Kidney glomerular epithelial cell (primary cell): ENCODE measurements at places on chromosomes 2 and 18.

DNA sequence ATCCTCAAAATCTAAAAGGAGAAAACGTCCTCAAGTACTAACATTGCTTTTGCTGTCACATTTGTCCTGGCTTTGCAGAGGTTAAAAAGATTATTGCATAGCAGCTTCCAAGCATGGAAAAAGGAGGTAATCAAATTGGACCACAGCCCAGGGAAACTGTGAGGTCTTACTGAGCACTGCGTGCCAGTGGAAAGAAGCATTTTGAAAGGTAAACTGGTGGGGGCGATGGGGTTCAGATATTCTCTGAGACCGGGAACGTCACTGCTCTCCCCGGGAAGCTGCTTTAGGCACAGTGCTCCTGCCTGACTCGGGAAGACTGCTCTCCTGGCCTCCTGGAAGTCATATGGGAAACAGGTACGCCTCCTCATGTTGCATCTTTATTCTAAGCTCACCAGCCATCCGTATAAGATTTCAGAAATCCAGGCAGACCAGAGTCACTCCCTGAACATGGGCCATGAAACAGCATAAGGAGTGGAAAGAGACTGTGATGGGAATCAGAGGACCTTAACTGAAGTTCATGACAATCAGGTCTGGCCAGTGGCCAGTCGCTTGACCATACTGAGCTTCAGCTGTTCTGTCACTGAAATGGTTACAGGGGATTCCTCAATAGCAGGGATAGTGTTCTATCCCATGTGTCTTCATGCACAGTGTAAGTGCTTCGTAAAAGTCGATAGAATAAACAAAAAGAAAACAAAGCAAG, 284.1 kb downstream of the TRIB2 start:
- no peak for DNase-seq

DNA sequence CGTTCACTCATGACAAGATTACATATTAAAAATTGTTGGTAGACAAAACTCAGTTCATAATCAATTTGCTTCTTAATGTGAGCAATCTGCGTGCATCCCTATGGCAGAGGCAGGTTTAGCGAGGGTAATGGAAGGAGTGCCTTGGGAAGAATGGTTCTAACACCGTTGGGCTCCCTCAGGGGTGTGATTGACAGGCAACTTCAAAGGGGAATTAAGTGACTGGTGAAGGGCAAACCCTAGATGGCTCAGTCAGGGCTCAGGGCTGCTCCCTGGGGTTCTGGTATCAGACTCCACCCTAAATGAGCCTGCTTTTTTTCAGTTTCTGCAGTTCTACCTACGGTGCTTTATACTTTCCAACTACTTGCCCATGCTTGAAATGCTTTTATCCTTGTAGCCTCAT, 419.5 kb upstream of the CELF4 start:
- DNase-seq = no peak

- DNase-seq = no peak
Measured at GRCh38 chr2:196266351-196266750, 95.0 kb upstream of the STK17B start.

DNA sequence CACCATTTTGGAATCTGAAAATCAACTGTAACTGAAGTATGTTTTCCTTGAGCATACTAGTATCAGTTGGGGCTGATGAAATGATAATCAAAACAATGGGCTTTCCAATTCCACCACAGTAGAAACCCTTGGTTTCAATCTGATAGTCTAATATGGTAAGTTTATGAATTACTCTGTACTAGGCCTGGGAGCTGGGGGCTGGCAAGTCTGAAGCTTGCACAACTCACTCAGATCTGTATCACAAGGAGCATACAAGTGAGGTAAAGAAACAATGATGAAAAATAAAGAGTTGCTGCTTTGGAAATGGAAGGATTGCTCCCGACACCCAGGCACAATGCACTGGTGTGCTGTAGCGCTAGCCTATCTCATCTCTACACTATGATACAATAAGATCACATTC, 19.4 kb downstream of the ZEB2 start:
- no peak for DNase-seq

DNA sequence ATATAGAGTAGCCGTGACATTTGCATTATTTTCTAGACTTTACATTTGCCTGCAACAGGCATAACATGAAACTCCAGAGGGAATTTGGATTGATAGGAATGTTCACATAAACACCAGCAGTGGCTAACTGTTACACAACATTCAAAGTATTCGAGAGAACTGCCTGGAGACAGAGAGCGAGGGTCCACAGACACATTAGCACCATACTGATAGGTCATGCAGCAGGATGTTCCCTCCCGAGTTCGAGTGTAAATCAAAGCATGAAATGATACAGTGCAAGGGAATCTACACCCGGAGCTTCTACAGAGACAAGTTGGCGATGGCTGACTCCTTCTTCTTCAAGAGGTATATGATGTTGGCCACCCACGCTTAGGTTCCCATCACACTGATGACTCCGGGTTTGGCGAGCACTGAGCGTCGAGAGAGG, 89.5 kb downstream of the COL6A3 start:
- no peak for DNase-seq

- peak; percentile 52 for DNase-seq
Measured at GRCh38 chr2:17620280-17620679, 79.8 kb downstream of the VSNL1 start.

- peak; percentile 12 for DNase-seq
Measured at GRCh38 chr2:79638410-79638809, 125.6 kb downstream of the CTNNA2 start.

GRCh38 chr2:85853499-85854165, 35.2 kb downstream of the ST3GAL5 start:
- no peak for DNase-seq

DNA sequence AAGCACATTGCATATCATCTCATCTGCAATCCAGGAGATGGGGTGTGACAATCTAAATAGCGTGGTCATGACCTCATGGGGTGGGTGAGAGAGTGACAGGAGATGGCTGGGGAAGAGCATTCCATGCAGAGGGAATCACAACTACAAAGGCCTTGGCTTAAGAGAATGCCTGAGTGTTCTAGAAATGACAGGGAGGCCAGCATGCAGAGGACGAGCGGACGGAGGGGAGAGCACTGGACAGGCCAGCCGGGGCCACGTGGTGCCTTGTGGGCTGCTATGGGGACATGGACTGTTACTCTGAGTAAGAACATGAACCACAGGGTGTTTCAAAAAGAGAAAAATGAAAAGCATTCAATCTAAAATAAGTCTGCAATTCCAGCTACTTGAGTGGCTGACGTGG, 117.9 kb upstream of the ODC1 start:
- DNase-seq = no peak

- no peak for DNase-seq
Measured at GRCh38 chr2:141048951-141049350, 1081.9 kb downstream of the LRP1B start.

DNA sequence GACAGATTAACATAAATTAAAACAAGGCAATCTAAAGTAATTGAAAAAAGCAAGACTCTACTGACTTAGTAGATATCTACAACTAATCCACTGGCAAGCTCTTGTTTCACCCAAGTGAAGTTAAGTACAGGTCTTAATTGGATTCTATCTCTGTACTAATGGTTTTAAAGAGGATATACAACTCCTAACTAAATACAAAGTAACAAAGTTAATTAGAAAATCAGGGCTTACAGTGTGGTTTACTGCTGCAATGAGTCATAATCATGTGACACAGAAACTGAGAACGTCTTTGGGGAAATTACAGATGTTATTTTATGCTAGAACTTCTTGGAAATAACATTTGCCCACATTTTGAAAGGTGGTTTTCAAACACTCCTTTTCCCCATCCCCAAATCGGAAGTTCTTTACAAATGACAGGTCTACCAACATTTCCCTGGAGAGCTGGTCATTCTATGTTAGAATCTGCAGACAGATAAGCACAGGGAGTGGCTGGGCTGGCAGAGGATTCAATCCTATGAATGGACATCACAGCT, 245.3 kb downstream of the STK39 start:
- DNase-seq = peak; percentile 9

DNA sequence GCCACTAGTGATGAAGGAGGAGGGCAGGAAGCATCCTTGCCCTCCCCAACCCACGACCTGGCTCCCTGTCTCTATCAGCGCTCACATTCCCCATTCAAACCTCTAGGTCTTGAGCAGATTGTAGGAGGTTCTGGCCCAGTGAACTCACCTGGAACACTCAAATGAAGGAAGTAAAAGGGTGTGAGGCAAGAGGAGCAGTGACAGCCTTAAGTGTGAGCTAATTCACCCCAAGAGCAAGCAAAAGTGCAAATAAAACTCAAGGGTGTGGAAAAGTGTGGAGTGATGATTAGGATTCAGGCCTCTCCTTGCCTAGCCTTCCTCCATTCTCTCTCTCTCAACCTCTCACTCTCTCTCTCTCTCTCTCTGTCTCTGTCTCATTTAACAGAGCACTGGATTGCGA, 41.0 kb downstream of the CYBRD1 start:
- no peak for DNase-seq

DNA sequence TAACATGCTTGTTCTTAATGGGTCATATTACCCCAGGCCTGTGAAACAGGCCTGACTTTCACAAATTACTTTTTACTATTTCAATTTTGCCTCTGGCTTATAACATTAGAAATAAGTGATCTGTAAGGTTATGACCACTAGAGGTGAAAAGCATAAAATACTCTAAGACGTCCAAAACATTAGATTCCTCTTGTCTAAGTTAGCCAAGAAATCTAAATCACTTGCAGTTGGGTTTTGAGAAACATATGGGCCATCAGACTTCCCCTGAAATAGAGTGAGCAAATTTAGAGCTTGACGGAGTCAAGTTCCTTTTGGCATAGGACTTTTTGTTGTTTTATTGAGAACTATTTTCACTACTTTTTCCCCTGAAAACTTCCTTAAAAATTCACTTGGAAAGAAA, 32.7 kb upstream of the RIT2 start:
- DNase-seq = no peak

- no peak for DNase-seq
Measured at GRCh38 chr18:74276609-74277008, 15.2 kb downstream of the CYB5A start.

DNA sequence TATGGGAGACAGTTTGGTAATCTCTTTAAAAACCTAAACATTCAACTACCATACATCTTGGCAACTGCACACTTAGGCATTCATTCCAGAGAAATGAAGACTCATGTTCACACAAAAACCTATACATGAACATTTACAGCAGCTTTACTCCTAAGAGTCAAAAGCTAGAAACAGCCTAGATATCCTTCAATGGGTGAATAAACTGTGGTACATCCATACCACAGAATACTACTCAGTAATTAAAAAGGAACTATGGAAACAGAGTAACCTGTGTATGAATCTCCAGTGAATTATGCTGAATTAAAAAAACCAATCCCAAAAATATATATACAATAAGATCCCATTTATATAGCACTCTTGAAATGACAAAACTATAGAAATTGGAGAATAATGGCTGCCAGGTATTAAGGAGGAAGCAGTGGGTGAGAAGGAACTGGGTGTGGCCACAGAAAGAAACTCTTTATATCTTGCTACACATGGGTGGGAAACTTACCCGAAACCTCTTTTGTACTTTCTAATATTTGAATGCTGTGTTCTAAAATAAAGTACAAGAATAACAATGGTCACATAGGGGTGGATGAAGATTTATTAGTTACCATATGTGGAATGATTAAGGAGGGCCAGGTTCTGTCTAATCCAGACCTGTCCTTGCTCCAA, 13.7 kb downstream of the SESTD1 start:
- no peak for DNase-seq

GRCh38 chr2:191514613-191515012, 163.3 kb upstream of the NABP1 start:
- DNase-seq = no peak

- DNase-seq = no peak
Measured at GRCh38 chr2:150811259-150811855, 323.9 kb upstream of the RND3 start.

DNA sequence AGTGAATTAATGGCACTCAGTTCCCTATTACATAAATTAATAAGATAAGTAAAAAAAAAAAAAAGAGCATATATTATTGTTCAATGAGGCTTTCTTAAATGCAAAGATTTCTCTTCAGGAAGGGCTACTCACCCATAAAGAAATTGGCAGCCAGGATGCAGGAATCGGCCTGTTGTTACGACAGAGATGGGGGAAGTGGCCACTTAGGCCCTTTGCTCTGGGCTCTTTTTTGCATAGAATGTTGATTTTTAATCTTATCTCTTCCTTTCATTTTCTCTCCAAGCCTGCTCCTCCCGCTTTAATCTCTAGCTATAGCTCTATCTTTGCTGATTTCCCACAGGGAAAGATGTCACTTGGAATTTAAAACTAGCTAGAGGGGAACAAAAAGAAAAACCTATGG, 391.8 kb upstream of the CRIM1 start:
- no peak for DNase-seq

GRCh38 chr2:240644171-240644651, 18.9 kb downstream of the GPR35 start:
- DNase-seq = no peak

- DNase-seq = no peak
Measured at GRCh38 chr2:219533930-219534661, 9.5 kb downstream of the CHPF start.

- no peak for DNase-seq
Measured at GRCh38 chr18:12766986-12767433, 64.2 kb downstream of the PSMG2 start.

DNA sequence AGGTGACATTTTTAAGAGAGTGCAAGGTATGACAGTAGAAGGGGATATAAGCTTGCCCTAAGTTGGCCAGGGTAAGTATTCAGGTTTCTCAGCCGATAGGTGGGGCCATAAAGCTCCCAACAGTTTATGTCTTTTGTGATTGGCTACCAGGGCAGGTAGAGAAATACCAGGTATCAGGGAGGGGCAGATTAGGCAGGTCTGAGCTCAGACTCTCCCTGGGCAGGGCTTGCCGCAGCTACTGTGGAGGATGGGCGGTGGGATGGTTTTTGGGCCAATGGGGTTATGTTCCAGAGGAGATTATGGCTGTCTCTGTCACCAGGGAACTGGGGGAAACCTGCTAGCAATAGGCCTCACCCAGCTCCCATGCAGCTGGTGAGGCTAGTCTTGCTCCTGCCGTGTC, 211.6 kb downstream of the PTH2R start:
- DNase-seq = no peak

DNA sequence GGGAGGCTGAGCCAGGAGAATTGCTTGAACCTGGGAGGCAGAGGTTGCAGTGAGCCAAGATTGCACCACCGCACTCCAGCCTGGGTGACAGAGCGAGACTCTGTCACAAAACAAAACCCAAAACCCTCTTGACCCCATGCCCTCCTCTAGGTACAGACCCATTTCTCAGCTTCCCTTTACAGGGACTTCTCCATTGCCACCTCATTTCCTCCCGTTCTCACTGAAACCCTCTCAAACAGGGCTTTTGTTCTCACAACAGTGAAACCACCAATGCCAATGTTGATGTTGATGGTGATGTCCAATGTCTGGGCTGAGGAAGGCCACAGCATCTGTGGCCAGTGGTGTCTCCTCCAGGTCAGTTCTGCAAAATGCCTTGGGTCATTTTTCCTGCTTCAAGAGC, 69.0 kb upstream of the ZCCHC2 start:
- no peak for DNase-seq

DNA sequence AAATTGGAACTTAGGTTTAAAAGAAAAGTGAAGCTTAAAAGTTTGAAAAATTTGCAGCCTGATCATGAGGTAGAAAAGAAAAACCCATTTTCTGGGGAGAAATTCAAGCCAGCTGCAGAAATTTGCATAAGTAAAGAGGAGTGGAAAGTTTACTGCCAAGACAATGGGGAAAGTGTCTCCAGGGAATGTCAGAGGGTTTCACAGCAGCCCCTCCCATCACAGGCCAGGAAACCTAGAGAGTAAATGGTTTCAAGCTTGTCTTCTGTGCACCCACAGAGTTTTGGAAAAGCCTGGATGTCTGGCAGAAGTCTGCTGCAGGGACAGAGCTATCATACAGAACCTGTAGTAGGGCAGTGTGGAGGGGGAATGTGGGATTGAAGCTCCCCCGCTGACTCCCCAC, 254.0 kb upstream of the FSIP2 start:
- DNase-seq = no peak

GRCh38 chr2:25981596-25982272, 563 bp downstream of the KIF3C start:
- DNase-seq = no peak
